ENCODE measurements at places on chromosomes 7 and 10.

DNA sequence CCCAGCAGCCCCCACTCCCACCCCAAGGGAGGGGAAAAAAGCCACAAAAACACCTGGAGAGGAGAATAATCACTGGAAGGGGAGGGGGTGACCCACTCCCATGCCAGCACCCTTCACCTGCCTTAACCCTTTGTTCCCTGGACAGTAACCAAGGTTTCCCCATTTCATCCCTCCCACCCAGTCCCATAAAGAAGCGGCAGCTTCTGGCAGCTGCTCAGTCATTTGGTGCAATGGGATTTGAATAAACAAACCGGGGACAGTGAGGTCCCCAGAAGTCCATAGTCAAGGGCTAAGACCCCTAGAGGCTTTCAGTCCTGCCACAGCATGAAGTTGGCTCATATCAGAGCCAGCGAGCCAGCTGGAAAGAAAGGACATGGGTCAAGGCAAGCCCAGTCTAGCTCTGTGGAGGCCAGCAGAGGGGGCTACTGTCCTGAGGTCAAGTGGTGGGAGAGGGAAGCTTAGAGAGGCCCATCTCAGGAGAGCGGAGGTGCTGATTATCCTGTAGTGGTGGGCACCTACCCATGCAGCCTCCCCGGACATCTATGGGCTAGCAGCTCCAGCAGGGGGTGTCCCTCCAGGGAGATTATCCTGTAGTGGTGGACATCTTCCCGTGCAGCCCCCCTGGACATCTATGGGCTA, 58.9 kb upstream of the LBX1 start:
- DNase-seq, result no peak

- no peak for DNase-seq
Measured at GRCh38 chr7:97016381-97017191, 8.0 kb downstream of the DLX5 start.

GRCh38 chr7:100687751-100688300, 6.2 kb downstream of the GIGYF1 start:
- no peak for DNase-seq

GRCh38 chr7:81256991-81257390, 338.1 kb upstream of the SEMA3C start:
- no peak for DNase-seq

DNA sequence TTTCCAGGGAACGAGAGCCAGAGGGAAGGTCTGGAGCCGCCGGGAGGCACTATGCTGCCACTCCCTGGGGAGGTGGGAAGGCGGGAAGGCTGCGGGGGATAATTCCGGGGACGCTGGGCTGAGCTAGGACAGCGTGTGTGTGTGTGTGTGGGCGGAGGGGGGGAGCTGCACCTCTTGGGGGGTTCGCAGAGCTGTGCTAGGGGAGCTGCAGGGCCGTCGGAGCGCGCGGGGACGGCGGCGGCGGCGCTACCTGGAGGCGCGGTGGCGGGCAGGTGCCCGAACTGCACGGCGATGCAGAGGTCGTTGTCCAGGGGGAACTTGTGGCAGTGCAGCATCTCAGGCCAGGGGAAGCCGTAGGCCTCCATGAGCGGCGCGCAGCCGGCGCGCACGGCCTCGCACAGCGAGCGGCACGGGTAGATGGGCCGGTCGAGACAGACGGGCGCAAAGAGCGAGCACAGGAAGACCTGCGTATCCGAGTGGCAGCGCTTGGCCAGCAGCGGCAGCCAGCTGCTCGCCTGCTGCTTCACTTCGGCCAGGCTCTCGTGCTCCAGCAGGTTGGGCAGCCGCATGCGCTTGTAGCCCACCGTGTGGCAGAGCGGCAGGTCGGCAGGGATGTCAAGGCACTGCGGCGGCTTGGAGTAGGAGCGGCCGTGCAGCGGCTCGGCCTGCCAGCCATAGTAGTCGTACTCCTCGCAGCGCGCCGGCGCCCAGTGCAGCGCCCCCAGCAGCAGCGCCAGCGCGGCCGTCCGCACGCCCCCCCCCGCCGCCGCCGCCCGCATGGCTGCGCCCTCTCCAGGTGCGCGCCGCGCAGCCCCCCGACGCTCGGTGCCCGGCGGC, 526 bp downstream of the SFRP5 start:
- no peak for DNase-seq

GRCh38 chr7:44390701-44391100, 65.3 kb upstream of the CAMK2B start:
- DNase-seq, result no peak

- DNase-seq, result no peak
Measured at GRCh38 chr10:48786606-48787282, 102.1 kb downstream of the WDFY4 start.

GRCh38 chr10:52040486-52040885, 273.6 kb upstream of the DKK1 start:
- no peak for DNase-seq

- no peak for DNase-seq
Measured at GRCh38 chr10:15433850-15434537, 62.9 kb upstream of the FAM171A1 start.

DNA sequence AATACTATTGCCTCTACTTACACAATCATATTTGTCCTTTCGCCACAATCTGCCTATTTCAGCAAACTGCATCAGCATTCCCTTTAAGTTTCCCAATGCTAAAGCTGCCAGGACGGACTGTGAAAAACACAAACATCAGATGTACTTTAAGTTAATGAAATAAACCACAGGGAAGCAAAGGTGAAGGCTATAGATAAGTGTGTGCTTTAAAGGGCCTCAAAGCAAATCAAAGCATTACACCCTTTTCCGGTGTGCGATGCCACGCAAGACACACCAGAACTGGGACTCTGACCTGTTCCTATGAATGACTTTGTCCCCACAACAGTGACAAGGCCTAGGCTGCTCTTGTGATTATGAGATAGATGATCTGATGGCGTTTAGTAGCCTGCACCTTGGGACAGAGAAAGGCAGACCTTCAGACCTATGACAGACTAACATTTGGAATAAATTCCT, 23.4 kb downstream of the SLC26A3 start:
- DNase-seq, result no peak

GRCh38 chr7:55055479-55055878, 36.7 kb downstream of the EGFR start:
- DNase-seq, result no peak

GRCh38 chr7:131455546-131455945, 100.9 kb downstream of the PODXL start:
- no peak for DNase-seq

- no peak for DNase-seq
Measured at GRCh38 chr10:122168598-122169394, 102.3 kb upstream of the BTBD16 start.

- no peak for DNase-seq
Measured at GRCh38 chr10:130193493-130194193, 57.5 kb downstream of the GLRX3 start.

DNA sequence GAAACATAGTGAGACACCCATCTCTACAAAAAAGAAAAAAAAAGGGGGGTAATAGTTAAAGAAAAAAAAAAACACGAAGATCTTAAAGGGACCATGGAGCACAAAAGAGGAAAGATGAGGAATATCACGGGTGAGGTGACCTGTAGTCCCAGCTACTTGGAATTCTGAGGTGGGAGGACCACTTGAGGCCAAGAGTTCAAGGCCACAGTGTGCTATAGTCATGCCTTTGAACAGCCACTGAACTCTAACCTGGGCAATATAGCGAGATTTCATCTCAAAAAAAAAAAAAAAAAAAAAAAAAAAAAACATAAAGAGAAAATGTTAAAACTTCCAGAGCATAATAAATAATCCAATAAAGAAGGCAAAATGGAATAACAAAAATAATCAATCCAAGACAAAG, 23.6 kb downstream of the AKR1D1 start:
- no peak for DNase-seq

DNA sequence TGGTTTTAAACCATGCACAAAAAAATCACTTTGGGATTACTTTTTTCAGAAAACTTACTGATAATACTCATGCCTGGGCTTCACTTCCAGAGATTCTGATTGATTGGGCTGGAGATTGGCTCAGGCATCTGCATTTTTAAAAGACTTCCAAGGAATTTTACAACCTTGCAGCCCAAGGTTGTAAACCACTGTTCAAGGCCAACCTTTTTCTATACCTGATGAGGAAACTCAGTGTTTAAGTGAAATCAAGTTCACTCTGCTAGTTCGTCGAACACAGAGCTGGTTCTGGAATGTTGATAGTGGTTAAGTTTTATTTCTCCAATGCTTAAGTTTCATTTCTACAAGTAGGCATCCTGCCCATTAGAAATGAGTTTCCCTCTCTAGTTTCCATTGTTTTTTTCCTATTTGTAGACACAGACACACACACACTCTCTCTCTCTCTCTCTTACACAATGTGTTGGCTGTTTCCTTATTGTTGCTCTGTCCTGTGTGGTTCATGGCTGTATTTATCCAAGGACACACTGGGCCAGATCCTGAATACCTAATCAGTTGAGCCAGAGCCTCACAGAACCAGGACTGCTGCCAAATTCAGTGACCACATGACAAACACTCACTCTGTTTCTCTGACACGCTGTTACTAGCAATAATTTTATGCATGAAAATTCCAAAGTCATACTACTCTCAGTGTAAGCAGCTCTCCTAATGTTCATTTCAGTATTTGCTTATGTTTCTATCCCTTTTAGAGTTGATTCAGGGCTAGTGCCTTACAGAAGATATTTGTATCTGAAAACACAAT, 3.7 kb upstream of the IFIT1B start:
- DNase-seq, result no peak

GRCh38 chr7:159253657-159254056, 109.0 kb upstream of the VIPR2 start:
- no peak for DNase-seq

DNA sequence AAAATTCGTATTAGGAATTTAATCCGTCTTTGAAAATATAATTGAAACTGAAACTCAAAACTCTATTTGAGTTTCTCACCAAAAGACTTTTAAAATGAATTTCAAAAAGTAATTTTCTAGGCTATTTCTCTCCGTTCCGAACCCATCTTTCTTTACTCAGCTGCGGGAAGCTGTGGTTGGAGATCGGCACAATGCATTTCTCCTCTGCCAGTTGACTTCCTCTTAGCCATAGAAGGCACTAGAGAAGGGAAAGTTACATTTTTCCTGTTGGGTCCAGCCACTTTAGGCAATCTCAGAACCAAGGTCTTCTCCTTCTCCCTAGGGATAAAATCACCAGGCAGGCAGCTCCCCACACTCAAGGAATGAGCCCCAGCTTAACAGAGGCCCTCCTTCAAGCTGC, 133.6 kb upstream of the COL1A2 start:
- no peak for DNase-seq

DNA sequence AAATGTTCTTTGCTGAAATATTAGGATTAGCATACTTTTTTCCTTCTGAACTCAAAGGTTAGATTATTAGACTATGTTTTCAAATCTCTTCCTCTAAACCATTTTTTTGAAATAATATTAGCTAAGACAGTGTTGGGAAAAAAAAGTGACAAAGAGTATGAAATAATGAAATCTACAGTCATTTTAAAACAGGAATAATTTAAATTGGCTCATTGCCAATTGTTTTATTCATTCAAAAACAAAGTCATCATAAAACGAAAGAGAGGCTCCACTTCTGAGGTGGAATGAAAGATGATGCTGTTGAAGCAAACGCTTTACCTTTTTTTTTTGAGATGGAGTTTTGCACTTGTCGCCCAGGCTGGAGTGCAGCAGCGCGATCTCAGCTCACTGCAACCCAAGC, 51.2 kb downstream of the RNF32 start:
- DNase-seq, result no peak

DNA sequence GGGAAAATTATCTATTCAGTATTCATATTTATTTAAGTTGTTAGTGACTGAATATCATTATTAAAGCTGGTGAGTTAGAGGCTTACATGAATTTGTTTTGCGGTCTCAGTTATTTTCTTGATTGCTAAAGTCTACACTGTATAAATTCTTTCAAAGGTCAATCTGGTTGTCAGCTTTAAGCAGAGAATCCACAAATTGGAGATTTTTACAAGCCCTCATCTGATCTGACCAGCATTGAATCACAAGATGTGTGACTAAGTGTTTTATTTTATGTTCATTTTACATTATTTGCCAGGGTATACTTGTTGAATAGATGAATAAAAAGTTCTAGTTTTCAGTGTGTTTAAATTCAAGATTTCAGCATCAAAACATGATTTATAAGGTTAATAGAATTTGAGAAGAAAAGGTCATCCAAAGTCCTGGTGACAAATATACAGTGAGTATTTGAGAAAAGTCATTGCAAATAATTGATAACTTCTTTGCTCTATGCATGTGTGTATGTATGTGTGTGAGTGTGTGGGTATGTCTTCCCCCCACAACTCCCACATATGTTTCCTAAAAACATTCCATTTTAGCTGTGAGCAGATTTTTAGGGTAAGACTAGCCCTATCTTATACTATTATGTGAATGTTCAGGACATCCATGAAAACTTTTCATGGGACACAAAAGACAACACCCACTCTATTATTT, 4.4 kb downstream of the SEMA3A start:
- DNase-seq, result no peak

DNA sequence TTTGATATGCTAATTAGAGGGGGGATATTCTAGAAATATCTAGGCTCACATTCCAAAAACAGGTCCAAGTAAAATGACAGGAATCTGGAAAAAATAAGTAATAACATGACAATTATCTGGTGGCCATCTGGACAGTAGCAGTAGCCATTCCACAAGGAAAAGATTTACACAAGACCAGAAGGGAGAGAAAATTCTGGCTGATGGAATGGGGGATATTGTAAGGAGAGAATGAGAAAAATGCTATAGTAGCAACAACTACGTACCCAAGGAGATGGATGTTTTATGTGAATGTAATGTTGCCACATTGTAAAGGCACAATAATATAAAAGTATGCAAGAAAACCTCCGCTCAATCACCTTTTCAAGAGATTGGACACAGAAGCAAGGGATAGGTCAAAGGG, 5.4 kb downstream of the MYOF start:
- no peak for DNase-seq

DNA sequence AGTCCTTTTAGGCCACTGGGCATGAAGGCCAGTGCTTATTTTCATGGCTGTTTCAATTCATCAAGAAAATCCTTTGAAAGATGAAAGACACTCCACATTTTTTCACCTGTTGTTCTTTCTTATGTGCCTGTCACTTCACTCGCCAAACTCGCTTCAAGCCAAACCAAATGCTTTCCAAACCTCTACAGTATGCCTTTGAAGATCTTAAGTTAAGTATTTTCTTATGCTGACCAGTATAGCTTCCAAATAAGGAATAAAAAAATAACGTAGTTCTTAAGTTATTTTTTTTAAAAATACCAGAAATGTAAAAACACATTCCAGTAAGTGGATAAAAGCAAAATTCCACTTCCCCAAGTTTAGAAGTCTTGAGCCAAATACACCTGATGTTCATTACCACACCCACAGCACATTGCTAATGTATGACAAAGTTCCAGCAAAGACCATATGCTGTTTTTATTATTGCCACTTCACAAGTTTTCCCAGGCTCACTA, 186.1 kb downstream of the MTERF1 start:
- DNase-seq, result no peak

DNA sequence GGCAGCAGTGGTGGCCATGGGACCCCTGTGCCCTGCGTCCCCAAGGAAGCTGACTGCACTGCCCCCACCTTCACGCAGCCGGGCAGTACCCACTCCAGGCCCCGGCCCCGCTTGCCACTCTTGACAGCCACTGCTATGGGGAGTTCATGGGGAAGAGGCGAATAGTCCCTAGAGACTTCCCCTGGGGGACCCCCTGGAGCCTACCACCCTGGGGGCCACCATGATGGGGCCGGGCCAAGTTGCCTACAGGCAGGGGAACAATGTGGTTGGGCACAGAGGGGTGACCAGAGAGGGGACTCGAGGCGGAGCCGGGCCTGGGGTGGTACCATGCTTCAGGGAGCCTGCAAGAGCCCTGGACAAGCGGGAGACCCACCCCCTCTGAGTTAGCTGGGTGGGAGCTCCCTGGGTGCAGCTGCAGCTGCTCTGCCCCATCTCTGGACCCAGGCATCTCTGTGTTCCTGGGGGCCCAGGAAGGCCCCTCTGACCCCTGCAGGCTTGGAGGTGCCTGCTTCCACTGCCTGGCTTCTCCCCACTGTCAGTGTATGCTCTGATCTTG, 567.6 kb downstream of the GRM8 start:
- no peak for DNase-seq
